ENCODE measurements at places on chromosomes 12 and 14.

- DNase-seq, result no peak
Measured at GRCh38 chr14:54840336-54840735, 62.3 kb downstream of the GCH1 start.

DNA sequence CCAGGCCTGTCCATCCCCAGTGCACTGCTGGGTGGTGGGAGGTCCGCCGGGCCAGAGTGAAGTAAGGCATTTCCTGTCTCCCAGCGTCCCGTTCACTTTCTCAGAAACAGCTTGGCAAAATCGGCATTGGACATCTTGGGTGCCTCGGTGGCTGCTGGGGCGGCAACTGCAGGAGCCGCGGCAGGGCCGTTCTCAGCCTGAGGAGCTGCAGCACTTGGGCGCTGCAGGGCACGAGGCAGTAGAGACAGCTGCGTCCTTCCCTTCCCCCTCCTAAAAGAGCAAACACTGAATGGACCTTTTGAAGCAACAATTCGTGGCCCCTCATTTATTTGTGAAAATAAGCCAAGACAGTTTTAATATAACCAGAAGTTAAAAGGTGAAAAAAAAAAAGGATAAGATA lies 8.3 kb downstream of the FICD start:
- no peak for DNase-seq

- peak; percentile 85 for DNase-seq
Measured at GRCh38 chr14:103121121-103121845, 2.0 kb upstream of the TNFAIP2 start.

DNA sequence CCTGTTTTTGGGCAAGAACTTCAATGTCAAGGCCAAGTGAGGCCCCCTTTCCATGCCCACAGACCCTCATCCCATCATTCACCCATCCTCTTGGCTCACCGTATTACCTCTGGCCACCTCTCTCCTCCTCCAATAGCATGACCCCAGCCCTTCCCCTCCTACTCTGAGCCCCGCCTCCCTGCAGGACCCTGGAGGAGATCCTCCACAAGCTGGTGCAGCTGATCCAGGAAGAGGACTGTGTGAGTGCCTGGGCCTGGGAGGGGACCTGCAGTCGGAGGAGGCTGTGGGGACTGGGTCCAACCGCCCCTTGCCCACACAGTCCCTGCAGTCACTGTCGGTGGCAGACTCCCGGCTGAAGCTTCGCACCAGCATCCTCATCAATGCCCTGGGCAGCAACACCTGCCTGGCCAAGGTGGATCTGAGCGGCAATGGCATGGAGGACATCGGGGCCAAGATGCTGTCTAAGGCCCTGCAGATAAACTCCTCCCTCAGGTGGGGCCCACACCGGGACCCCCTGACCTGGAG lies 7.2 kb downstream of the CARMIL3 start:
- DNase-seq, result no peak

DNA sequence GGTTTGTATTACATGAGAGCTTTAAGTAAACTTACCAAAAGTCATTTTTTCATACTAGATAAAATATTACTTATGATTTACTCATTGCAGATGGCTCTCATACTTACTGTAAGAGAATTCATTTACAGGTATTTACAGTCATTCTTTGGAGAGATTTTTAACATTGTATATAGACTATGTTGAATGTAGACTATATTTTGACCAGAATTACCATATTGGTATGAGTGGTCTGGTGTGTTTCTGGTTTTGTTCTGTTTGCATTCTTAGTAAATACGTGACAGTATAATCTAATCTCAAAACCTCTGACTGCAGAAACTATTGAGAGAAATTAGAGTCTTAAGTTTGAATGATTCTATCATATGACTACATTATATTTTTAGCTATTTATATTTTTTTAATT lies 91.1 kb downstream of the USP15 start:
- DNase-seq, result no peak

- DNase-seq, result no peak
Measured at GRCh38 chr12:64531665-64532334, 78.5 kb upstream of the RASSF3 start.

- DNase-seq, result no peak
Measured at GRCh38 chr12:112381406-112381882, 787 bp downstream of the HECTD4 start.

DNA sequence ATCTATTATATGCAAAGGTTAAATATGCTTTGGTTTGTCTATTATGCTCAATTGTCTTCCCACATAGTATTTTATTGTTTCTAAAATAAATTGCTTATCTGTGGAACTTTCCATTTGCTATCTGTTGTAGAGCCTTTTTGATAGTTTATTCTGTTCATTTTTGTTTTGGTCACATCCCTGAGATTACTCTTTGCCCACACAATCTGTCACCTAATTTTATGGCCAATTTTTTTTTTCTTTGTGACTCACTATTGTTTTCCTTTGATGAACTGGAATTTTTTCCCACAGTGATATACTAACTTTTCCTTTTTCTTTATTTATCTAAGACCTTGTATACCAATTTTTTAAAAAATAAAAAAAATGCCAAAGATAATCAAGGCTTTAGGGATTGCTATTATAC lies 61.1 kb downstream of the RASSF9 start:
- DNase-seq, result no peak

DNA sequence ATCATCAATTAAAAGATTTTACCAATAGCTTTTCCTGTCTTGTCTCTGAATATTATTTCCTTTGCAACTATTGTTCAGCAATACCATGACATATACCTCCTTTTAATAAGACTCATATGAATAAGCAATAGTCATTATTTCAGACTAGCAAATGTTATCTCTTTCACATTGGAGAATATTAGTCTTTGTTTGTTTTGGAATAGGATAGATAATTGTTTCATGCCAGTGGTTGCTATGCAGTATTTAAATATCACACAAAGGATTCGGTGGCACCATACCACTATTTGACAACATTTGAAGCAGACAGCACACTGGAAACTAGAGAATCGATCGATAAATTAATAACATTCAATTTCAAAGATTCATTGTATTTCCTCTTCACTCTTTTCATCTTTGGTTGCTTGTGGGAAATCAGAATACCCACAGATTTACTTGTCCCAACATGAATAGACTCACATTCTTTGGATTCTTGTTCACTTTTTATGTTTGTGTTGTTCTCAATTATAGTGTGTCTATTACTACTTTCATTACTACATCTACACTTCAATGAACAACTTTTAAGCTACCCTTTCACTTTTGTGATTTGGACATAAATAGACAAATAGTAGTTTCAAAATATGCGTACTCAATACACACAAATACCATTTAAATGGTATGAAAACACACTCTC lies 42.7 kb upstream of the TBPL2 start:
- no peak for DNase-seq

- no peak for DNase-seq
Measured at GRCh38 chr12:2769866-2770533, 24.8 kb upstream of the FKBP4 start.

- DNase-seq, result peak; percentile 59
Measured at GRCh38 chr12:92927055-92927435, 2.0 kb downstream of the EEA1 start.

- no peak for DNase-seq
Measured at GRCh38 chr12:105480162-105480561, 149.7 kb downstream of the C12orf75 start.

DNA sequence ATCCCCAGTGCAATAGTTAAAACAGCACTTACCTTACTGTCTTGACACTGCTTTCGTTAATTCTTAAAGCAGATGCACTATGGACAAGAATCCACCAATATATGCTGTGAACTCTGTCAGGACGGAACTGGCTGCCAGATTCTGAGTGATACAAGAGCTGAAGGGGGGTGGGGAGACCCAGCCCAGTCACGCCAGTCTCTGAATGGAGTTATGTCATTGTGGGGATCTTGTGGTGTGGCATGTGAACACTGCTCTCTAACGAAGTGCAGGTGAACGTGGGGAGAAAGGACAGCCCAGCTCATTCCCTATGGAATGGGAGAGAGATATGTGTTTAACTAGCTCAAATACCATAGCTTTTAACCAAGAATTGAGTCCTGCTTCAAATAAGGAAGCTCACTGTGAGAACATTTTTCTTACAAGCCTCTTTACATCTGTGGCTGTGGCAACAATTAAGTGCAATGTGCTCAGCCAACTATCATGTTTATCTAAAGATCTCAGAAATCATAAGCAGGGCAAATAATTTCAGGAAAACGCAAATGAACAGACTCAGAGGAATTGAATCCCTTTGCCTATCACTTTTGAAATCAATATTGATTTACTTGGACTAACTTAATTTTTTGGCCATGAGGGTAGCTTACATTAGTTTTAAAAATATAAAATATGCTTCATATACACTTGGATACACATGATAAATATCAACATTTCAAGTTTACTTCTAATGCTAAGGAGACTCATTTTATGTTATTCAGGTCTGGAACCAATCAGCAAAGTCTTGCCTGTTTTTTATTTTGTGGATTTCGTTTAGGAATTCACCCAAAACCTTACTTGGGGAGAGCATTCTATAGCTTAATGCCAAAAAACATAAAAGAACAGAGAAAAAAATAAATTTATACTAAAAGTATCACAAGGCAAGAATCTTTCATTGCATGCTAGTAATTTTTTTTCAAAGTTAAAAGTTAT lies at the start of gene LUM:
Gene LUM, minus strand, starts transcription at position 129 of the 960 bp plus-strand sequence. CDS start 2,515 bp downstream, outside the sequence.
- no peak for DNase-seq

- DNase-seq, result no peak
Measured at GRCh38 chr14:20719777-20720176, 25.9 kb upstream of the EDDM3A start.
